Chondrocyte (in vitro differentiated cells): ENCODE measurements at places on chromosomes 6 and 20. TPM values are rescaled to one million over a fixed set of nuclear protein-coding genes. Genes with fewer than 3 reads are reported as not detected.

DNA sequence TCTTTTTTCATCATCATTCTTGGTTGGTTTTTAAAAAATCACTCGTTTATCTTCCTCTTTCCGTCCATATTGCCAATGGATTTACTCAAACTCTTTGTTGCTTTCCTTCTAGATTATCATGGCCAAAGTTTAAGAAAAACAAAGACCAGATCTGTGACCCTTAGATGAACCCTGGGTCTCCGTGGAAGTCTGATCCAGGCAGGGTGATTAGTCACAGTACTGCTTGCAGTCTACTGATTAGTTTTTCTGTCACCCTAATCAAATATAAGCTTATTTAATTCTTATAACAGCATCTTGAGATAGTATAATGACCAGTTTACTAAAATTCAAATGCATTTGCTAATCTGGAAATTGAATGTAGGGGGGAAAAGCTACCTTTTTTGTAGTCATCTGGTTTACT, 6.0 kb upstream of the SMIM28 start:
- peaks cover 3% of the 10 kb centered on the region for H3K27me3 ChIP-seq
- H3K4me3 ChIP-seq, result no peak overlapping the region
- H3K4me1 ChIP-seq, result no peaks in the 10 kb centered on the region

DNA sequence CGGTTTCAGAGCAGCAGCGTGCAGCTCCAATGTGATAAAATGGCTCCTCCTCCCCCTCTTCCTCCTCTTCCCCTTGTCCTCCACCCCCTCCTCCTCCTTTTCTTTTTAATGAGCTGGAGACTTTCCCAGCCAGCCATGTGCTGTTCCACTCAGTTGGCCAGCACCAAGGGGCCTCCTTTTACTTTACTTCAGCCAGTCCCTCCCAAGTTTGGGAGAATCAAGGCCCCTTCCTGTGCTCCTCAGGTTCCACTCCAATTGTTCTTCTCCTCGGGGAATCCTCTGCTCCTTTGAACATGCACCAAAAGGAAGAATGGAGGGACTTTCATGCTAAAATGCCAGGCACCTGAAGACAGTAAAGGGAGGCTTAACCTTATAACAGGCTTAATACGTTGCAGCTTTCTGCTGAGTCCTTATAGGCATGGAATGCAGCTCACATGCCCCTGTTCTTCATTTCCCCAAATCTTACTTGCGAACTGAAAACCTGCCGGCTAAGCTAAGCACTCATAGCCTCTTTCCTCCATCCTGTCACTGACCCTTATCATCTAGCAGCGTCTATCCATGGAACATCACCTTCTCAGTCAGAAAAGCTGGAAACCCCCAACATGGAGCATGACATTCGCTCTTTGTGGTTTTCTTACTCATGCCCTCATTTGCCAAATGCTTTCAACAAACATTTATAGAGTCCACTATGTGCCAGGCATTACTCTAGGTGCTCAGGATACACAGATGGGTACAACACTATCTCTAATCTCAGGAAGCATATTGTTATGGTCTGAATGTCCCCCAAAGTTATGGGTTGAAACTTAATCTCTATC, 170.6 kb downstream of the PHACTR1 start:
- H3K36me3 ChIP-seq, result peaks cover 4% of the 10 kb centered on the region
- H3K27ac ChIP-seq, result no peak overlapping the region
- H3K4me1 ChIP-seq, result no peaks in the 10 kb centered on the region
- no peak for DNase-seq
- no peak overlapping the region for H3K4me3 ChIP-seq

FILIP1 gene
- total RNA-seq, result 0.51 to 7.1 TPM (median 7.0 TPM) in 3 replicates

DNA sequence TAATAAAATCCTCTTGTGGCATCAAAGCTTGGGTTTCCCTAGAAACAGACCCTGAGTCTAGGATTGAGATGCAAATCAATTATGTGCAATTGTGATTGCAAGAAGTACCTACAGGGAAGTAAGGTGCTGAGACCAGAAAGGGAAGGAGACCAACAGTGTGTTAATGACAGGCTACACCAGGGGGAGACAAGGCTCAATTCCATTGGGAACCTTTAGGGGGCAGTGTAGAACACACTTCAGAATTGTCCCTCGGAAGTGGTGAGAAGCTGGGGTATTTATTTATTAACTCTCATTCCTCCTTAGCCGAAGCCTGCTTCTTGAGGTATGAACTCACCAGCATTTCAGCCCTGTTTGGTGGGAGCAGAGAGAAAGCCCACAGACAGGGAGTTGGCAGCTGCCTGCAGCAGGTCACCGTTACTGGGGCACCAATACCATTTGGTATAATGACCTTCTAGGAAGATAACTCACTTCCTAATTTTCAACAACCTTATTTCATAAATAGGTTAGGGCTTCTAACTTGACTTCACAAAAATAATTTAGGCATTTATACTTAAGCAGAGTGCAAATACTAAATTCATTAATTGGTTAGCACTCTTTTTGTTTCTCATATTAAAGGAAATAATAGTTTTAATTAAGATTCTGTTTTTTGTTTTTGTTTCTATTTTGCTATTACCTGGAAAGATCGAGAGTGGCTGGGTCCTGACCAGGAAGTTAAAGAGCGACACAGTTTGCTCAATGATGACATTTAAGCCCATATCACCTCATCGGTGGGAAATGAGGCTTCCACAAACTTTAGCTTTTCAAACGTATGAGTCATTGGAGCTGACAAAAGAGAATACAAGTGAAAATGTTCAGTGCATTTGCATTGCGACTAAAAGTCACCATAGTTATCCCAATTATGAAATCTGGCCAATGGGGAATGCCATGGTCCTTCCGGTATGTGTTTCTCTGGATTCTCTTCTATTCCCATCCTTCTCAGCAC, 94.8 kb downstream of the BTBD3 start:
- H3K4me3 ChIP-seq, result no peak overlapping the region
- no peaks in the 10 kb centered on the region for H3K4me1 ChIP-seq
- H3K27ac ChIP-seq, result no peak overlapping the region
- no peaks in the 10 kb centered on the region for H3K36me3 ChIP-seq
- no peak for DNase-seq

TBXT gene
- not detected in 3 replicates for total RNA-seq

DNA sequence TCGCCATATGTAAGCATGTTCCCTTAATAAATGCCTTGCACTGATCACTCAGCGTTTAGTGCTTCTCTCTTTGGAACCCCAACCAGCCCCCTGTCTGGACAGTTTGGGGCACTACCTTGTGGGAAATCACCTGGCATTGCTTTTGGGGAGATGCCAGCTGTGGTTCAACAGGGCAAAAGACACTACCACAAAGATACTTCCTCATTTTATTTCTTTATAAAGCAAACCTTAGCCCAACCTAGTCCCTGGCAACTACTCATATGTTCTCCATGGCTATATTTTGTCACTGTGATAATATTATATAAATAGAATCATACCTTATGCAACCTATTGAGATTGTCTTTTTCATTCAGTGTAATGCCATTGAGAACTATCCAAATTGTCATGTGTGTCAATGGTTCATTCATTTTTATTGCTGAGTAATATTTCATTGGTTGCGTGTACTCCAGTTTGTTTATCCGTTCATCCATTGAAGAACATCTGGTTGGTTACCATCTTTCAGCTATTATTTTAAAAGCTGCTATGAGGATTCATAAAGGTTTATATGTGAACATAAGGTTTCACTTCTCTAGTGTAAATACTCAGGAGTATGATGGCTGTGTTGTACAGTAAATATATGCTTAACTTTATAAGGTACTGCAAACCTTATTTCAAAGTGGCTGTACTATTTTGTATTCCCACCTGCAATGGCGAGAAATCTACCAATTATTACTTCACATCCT, 114.8 kb downstream of the MOXD1 start:
- H3K27ac ChIP-seq, result no peak overlapping the region
- H3K4me1 ChIP-seq, result no peaks in the 10 kb centered on the region
- no peak overlapping the region for H3K4me3 ChIP-seq

DNA sequence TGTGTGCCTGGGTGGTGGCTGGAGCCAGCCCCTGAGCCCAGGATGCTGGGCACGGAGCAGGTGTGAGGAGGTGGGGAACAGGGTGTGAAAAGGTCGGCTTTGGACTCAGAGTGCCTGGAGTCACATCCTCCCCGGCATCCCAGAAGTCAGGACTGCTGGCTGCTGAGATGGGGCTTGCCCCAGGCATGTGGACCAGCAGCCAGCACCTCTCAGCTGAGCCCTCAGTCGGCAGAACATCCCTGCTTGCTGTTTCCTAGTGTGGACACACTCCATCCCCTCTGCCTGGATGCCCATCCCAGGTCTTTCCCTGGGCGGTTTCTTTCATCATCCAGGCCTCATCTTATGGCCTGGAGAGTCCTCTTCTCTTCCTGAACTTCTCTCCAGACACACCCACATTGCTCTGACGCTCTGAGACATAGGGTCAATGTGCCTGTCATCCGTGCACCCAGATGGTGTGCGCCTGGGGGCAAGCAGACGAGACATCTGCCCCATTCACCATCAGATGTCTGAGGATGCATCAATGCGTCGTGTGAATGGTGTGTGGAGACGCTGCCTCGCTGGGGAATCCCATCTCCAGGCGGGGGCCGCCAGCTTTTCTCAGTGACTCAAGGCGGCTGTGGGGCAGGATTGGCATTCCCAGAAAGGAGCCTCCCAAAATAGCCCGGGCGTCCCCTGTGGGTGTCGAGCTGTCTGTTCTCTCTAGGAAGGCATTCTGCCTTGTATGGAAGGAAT, 104.2 kb downstream of the SYCP2 start:
- peaks cover 4% of the 10 kb centered on the region for H3K36me3 ChIP-seq
- no peak overlapping the region for H3K27ac ChIP-seq
- H3K4me3 ChIP-seq, result no peak overlapping the region
- no peak for DNase-seq
- peaks cover 7% of the 10 kb centered on the region for H3K4me1 ChIP-seq

BPIFB1 gene
- total RNA-seq, result not detected in 3 replicates

- no peak overlapping the region for H3K4me3 ChIP-seq
- no peak overlapping the region for H3K27ac ChIP-seq
- H3K36me3 ChIP-seq, result peaks cover 12% of the 10 kb centered on the region
- H3K4me1 ChIP-seq, result peaks cover 3% of the 10 kb centered on the region
- DNase-seq, result no peak
- no peaks in the 10 kb centered on the region for H3K27me3 ChIP-seq
Observed at GRCh38 chr6:121319112-121319553, 15.1 kb downstream of the TBC1D32 start.

DNA sequence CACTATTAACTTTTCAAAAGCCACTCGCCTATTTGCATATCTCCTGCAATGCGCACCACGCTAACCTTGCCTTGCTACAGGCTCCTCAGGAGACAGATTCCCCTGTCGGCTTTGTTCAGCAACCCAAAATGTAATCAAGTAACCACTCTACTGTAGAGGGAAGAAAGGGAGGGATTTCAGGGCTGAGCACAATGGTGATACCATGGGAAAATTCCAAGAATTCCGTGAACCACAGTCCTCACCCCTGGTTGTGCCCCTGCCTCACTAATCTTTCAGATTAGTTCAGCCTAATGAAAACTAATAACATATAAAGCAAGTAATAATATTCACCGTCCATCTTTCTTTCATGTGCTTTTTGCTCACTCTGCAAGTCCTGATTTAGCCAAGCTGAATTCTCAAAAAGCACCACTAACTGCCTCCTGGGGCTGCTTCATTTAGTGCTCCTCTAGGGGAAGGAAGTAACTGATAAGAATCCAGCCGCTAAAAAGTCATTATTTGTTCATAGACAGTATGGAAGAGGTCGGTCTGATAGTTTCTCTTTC, 6.6 kb downstream of the CITED2 start:
- no peak for DNase-seq
- no peak overlapping the region for H3K4me3 ChIP-seq
- H3K36me3 ChIP-seq, result peaks cover 16% of the 10 kb centered on the region
- peaks cover 50% of the 10 kb centered on the region for H3K4me1 ChIP-seq
- no peaks in the 10 kb centered on the region for H3K27me3 ChIP-seq
- peak overlapping the region; percentile 73 for H3K27ac ChIP-seq

MAP3K5 gene
- total RNA-seq, result 2.1 to 5.1 TPM (median 4.6 TPM) in 3 replicates

- peaks cover 32% of the 10 kb centered on the region for H3K4me1 ChIP-seq
- H3K36me3 ChIP-seq, result no peaks in the 10 kb centered on the region
- no peaks in the 10 kb centered on the region for H3K27me3 ChIP-seq
- no peak overlapping the region for H3K27ac ChIP-seq
- no peak overlapping the region for H3K4me3 ChIP-seq
Observed at GRCh38 chr6:82083646-82084045, 163.9 kb downstream of the IBTK start.

DNA sequence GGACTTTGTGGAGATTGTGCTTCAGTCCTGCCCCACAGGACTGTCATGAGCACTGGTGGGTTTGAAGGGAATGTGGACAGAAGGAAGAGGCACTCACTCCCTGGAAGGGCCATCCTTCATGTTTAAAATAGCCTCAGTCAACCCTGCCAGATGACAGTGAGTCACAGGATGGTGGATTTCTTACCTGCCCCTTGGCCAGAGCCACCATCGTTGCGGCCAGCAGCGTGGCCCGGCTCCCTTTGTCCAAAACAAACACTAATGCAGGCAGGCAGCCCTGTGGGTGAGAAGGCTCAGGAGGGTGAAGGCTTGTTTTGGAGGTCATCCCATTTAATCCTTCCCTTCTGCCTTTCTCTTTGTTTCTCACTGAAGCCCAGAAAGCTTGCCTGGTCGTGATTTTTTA, 422.7 kb downstream of the CD83 start:
- no peaks in the 10 kb centered on the region for H3K27me3 ChIP-seq
- peaks cover 10% of the 10 kb centered on the region for H3K4me1 ChIP-seq
- H3K27ac ChIP-seq, result no peak overlapping the region
- H3K36me3 ChIP-seq, result no peaks in the 10 kb centered on the region
- no peak overlapping the region for H3K4me3 ChIP-seq
- DNase-seq, result no peak

TGM2 gene
- total RNA-seq, result 7.1 to 22.3 TPM (median 17.7 TPM) in 3 replicates

PTK6 gene
- not detected in 3 replicates for total RNA-seq

DNA sequence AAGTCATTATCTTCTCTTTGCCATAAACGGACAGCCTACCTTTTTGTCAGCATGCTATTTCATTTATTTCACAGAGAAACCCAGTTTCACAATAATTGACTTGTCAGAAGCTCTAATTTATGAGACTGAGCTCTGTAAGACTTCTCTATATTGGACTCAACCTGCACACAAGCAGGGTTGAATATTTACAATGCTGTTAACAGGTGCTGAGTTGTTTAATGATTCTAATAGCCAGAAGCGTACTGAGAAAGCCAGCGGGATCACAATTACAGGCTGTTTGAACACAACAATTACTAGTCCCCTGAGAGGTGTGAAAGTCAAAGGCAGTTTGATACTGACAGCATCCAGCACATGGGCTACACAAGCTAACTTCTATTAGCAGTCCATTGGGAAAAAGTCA, 128.2 kb upstream of the SIM1 start:
- H3K36me3 ChIP-seq, result peaks cover 16% of the 10 kb centered on the region
- H3K4me3 ChIP-seq, result no peak overlapping the region
- no peaks in the 10 kb centered on the region for H3K27me3 ChIP-seq

OPN5 gene
- not detected in 3 replicates for total RNA-seq
